ENCODE measurements at places on chromosomes 16 and 17.
A peak's percentile ranks its signal among the peaks of the same experiment; 100 is the strongest.

- DNase-seq = no peak
Measured at GRCh38 chr17:5893741-5894140, 176.4 kb upstream of the WSCD1 start.

- peak; percentile 27 for DNase-seq
Measured at GRCh38 chr16:72094266-72094610, 591 bp downstream of the DHX38 start.

DNA sequence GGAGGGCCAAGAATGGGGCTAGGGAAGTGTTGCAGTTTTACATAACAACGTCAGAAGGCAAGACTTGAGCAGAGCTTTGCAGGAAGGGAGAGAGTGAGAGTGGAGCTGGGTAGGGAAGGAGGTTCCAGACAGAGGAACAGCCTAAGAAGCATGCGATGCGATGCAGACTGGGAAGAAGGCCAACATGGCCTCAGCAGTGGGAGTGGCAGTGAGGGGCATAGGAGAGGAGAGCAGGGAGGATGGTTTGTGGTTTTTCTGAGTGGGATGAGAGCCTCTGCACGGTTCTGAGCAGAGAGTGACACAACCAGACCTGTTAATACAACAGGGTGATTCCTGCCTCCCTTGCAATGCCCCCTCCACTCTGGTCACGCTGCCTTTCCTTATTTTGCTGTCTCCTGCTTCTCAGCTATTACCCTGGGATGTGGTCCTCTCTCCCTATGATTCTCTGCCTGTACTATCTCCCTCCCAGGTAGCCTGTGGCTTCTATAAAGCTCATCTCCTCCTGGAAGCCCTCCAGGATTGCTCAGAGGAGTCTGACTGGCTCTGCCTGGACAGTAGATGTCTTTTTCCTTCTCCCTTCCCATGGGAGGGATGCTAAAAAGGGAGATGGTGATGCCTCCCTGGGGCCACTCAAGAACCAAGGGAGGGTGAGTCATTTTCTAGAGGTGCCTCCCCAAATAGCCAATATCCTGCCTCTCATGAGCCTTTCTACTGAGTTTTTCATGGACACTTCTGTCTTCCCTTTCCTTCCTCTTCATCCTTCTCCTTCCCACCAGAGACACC, 38.7 kb upstream of the NGFR start:
- DNase-seq = peak; percentile 91

DNA sequence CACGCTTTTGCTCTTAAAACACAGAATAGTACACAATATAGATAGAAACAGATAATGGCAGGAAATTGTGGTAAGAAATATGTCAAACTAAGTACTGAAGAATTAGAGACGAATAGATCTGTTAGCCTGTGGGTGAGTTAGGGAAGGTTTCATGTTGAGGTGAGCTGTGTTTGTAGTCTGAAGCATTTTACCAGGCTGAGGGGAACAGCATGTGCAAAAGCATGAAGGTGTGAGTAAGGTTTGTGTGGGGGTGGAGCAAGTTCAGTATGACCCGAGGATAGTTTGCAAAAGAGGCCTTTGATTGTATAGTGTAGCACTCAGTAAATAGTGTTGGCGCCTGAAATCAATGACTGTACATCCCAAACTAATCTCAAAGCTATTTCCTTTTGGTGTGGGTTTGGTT, 13.8 kb downstream of the IGSF6 start:
- peak; percentile 69 for DNase-seq

DNA sequence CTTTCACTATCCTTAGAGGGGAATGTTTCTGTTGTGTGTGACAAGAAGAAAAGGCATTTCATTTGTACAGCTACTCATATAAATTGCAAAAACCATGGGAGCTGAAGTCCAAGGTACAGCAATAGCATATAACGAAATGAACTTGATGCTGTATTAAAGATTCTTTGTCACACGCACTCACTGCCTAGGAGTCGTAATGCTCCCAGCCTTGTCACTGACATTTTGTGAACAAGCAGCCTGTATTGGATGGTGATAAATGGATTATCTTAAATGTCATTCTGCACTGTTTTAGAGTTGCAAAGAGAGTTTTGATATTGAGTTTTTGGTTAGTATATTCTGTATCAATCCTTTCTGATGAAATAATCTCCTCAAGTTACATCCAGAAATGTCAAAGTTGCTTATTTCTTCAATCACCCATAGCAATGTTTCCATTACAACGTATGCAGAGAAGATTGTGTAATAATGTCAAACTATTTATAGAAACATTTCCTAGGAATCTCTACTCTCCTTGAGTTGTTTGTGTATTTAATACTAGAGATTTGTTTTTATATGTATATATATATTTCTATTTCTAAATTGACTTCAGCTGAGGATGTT, 270.6 kb downstream of the FTO start:
- DNase-seq = peak; percentile 89

DNA sequence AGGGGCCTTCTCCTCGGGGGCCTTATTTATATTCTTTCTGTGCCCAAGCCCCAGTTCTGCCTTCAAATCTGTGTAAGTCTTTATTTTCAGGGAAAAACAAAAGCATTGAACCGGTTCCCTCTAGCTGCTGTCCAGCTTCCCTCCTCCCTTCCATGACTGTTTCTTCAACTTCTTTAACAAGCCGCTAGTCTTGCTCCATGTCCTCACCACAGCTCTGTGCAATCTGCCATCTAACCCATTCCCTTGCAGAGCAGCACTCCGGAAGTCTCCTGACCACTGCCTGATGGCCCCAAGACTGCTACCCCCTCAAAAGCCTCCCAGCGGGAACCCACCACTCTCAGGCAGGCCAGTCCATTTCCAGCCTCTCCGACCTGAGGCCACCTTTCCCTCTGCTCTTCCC, 16.9 kb downstream of the EMC8 start:
- DNase-seq = peak; percentile 40

DNA sequence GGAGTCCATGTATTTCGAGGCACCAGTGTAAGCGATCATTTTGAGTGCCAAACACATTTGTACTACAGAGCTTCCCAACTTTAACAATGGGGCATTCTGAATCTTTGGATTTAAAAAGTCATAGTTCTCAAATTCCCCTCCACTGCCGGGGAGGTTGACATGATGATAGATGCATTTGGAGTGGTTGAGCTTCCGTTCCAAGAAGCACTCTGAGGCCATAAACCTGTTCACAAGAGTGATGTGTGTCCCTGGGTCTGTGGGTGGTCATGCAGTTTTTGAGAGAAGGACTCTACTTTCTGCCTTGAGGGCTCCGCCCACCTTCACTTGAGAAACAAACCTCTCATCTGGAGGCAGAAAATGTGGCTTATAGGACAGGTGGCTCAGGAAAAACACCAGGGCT, 43.7 kb downstream of the IRX5 start:
- DNase-seq = no peak

- no peak for DNase-seq
Measured at GRCh38 chr17:12421646-12422306, 243.9 kb upstream of the MYOCD start.

DNA sequence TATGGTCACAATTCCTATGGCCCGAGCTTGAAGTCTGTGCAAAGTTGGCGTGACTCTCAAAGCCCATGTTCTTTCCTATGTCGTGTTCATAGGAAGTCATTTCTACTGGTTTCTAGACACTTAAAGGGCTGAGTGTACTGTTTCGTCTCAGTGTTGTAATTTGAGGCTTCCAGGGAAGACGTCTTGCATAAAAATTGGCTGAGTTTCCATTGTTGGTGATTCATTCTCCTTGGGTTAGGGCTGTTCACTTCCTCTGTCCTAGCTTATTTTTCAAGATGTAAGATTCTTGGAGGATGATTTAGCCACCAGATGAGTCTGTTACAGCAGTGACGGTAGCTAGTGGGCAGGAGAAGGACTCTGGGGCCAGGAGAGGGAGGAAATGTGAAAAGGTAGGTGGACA, 43.1 kb downstream of the PIK3R5 start:
- DNase-seq = peak; percentile 97

DNA sequence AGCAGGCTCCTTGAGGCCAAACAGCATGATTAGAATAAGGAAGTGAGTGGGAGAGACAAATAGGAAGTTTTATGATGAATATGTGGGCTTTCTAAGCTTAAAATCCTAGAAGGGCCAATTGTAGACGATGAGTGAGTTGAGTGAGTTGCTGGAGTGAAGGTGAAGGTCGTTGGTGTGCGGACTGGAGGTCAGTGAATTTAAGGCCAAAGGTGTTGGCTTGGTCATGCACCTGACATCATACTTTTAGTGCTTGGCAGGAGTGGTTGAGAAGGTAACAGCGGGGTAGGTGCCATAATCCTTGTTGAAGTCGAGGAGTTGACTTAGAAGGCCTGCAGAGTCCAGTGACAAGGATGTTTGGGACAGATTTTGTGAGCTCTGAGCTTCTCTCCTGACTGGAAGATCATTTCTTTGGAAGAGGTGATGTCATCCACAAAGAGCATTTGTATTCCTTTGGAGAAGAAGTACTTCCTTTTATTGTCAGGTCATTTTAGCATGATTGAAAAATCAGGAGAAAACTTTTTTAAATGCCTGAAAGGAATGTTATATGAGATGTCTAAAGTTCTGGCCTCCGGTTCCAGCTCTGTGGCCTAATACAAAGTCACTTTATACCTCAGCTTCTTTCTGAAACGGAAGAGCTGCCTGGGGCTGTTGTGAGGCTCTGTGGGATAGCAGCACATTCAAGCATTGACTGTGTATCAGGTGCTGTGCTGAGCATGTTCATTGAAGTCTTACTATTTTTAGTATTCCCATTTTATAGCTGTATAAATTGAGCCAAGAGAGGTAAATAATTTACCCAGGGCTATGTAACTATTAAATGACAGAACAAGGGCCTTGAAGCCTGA, 53.6 kb upstream of the TBX2 start:
- no peak for DNase-seq

GRCh38 chr16:27434141-27435051, 32.4 kb downstream of the IL21R start:
- DNase-seq = no peak

- DNase-seq = no peak
Measured at GRCh38 chr16:88116121-88116520, 164.9 kb downstream of the BANP start.

- peak; percentile 56 for DNase-seq
Measured at GRCh38 chr17:40097931-40098845, 2.2 kb downstream of the NR1D1 start.
